ENCODE measurements at places on chromosomes 1 and 21. TPM values are rescaled to one million over a fixed set of nuclear protein-coding genes. Genes with fewer than 3 reads are reported as not detected.

DNA sequence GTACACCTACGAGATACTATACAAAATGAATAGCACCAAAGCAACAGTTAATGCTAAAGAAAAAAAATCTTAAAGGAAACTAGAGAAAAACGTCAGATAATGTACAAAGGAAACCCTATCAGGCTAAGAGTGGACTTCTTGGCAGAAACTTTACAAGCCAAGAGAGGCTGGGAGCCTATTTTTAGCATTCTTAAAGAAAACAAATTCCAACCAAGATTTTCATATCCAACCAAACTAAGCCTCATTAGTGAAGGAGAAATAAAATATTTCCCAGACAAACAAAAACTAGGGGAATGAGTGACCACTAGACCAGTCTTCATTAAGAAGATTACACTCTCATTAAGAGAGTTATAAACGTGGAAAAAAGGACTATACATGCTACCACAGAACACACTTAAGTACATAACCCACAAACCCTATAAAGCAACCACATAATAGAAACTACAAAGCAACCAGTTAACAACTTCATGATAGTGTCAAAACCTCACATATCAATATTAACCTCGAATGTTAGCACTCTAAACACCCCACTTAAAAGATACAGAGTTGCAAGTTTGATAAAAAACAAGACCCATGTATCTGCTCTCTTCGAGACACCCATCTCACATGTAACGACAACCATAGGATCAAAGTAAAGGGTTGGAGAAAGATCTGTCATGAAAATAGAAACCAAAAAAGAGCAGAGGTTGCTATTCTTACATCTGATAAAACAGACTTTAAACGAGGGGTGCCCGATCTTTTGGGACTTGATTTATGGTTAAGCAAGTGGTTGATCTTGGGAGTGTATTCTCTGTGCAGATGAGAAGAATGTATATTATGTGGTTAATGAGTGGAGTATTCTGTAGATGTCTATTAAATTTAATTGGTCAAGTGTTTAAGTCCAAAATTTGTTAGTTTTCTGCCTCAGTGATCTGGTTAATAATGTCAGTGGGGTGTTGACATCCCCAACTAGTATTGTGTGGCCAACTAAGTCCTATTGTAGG, 1301.4 kb downstream of the PLA2G4A start:
- no peak for DNase-seq

Gene TLCD4
- polyA plus RNA-seq = 0.08 TPM

- no peak for DNase-seq
Observed at GRCh38 chr1:85838238-85838637, 130.0 kb upstream of the ZNHIT6 start.

DNA sequence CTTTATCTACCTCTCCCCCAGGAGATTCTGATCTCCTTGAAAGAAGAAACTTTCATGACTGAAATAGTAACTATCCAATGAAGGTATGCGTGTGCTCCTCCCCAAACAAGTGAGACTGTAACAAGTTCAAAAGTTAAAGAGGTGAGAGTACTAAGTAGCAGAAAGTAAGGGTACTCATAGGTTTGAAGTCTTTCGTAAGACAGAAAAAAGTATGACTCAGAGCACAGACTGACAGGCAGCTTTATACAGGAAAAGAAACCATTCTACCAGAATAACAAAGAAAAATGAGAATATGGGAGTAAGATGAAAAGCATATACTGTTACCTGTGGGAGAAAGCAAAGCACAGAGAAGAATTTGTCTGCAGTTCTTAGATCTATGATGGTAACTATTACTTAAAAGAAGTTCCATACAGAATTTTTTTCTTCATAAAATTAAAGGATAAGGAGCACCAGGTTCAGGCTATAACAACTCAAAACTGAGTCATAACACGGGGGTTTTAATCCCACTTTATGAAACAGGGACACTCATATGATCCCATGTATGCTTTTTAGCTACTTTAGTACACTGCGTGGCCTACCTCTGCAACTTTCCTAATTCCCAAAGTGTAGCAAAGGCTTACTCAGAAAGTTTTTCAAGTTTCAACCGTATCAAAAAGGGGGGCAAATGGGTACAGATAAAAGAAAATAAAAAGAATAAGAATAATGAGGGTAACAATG, 52.0 kb downstream of the FOXJ3 start:
- peak; percentile 28 for DNase-seq

GRCh38 chr1:100428160-100428559, 75.9 kb downstream of the CDC14A start:
- no peak for DNase-seq

DNA sequence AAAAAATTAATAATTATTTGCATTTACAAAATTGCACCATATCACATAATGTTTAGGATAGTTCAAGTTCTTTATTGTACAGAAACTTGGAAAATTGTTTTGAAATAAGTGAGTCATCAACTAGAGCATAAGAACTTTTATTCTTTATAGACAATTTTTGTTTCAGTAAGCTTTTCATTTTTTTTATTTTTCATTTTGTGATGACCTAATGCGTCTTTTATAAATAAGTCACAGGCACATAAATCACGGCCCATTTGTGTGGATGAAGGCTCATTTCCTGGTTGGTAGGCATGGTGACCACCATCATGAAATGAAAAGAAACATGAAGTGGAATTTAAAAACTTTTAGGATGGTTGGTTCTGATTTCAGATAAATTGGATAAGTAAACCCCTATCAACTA, 39.3 kb downstream of the SPAG17 start:
- DNase-seq = peak; percentile 13

- DNase-seq = peak; percentile 73
Observed at GRCh38 chr21:31988492-31989290, 115.9 kb downstream of the HUNK start.

Gene PPIAL4G
- polyA plus RNA-seq = not detected

- no peak for DNase-seq
Observed at GRCh38 chr1:89771991-89772560, 48.8 kb upstream of the LRRC8D start.

Gene DEGS1
- polyA plus RNA-seq = 265 TPM

- no peak for DNase-seq
Observed at GRCh38 chr1:160706526-160707235, 4.9 kb downstream of the CD48 start.

DNA sequence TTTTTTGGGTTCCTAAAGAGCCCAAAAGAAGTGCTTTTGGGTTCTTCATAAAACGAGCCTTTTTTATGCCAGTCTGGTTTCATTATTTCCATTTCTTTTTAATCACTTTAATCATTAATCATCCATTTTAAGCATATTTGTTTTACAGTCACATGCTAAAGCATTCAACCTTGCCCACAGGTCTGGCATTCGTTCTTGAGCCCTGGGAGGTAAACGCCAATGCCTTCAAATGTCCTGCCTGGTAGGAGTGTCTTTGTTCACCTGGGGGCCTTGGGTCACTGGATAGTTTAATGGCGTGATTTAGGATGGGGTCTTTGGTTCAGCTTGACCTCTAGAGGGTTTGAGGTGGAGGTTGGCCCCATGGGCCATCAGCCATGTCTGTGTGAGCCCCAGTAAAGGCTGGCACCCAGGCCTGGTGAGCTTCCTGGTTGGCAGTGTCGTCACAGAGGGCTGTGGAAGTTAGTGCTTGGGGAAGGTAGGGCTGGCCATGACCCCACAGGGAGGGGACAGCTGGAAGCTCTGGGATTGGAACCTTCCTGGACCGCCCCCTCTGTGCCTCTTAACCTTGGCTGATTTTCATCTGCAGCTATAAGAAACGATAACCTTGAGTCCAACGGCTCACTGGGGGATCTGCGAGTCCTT, 20.2 kb downstream of the C1orf174 start:
- DNase-seq = no peak

- DNase-seq = no peak
Observed at GRCh38 chr21:46493828-46494227, 35.1 kb downstream of the DIP2A start.

DNA sequence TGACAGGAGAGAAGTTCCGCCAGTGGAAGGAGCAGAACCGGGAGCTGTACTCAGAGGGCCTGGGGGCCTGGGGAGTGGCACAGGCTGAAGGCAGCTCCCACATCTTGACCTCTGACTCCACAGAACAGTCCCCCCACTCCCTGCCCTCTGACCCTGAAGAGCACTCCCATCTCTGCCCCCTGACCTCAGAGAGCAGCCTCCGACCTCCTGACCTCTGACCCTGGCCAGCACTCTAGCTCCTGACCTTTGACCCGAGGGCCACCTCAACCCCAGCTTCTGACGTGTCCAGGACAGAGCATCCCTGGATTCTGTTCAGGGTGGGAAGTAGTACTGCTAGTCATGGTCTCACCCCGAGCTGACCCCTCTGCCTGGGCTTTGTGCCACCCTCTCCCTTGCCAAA, 1.1 kb upstream of the CATSPER4 start:
- no peak for DNase-seq

DNA sequence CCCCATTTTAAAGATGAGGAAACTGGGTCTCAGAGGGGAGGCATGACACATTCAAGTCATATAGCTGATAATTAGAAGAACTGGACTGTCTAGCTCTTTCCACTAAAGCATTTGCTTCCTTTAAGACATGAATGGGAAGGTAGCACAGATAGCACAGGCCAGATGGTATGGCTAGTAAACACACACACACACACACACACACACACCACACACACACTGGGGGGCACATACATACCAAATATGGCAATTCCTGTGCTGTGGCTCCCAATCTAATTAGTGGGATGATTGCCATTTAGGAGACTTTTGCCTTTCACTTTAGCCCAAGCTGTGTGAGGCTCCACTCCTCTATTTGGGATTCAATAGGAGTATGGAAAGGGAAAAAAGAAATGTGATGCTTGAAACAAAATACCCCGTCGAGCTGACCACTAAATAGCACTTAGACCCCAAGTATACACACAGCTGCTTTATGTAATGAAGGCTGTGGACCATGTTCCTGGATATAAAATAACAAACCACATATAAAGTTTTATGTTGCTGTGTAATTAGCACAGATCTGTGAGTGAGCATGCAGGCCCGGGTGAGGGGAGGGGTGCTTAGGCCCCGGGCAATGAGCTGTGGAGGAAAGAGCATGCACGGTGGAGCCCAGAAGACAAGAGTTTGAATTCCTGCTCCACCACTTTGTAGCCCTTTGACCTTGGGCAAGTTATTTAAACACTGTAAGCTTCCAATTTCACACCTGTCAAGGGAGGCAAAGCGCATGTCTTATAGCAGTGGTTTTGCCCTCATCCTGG, 6.8 kb upstream of the TRABD2B start:
- DNase-seq = no peak

GRCh38 chr21:32340863-32341848, 42.5 kb downstream of the MRAP start:
- DNase-seq = no peak

Gene SMCP
- not detected for polyA plus RNA-seq

GRCh38 chr1:58966103-58966916, 182.5 kb upstream of the JUN start:
- DNase-seq = no peak

- DNase-seq = peak; percentile 15
Observed at GRCh38 chr1:93702111-93702827, 20.6 kb upstream of the BCAR3 start.

Gene LCE1C
- polyA plus RNA-seq = not detected

Gene S100A2
- 11.8 TPM for polyA plus RNA-seq

Measured in GM23248 (cell line).